ENCODE measurements at places on chromosomes 3 and 15.
A peak's percentile ranks its signal among the peaks of the same experiment; 100 is the strongest.

DNA sequence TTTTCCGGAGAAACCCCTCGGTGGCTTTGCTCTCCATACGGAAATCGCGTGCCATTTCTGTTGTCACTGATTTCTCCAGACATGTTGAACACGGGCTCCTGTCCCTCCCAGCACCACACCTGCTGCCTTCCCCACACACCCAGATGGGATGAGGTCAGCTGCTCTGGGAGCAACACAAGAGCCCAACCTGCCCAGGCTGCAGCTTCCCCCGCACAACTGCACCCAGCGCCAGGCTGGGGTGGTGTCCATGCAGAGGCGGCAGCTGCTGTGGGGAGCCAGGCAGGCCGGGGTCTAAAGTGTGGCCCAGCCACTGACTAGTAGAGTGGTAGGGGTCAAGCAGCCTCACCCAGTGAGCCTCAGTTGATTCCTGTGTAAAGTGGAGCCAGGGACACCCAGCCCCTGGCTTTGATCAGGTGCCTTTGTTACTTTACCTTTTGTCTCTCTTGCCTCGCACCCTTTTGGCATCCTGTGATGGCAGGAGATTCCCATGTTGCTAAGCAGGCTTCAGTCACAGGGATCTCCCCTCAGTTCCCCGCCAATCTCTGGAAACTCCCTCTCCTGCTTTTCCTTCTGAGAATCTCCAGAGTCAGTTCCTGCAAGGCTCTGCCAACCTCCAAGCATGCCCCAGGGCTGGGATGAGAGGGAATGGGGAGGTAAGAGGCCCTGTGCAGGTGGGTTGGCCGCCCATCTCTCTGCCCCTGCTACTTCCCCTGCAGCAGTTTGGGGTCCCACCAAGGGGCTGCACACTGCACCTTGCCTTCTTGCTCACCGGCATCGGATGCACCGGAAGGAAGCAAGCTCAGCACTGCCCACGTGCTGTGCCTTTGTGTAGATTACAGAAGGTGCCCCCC is 91.8 kb upstream of the ALDH1A3 start:
- DNase-seq = no peak

DNA sequence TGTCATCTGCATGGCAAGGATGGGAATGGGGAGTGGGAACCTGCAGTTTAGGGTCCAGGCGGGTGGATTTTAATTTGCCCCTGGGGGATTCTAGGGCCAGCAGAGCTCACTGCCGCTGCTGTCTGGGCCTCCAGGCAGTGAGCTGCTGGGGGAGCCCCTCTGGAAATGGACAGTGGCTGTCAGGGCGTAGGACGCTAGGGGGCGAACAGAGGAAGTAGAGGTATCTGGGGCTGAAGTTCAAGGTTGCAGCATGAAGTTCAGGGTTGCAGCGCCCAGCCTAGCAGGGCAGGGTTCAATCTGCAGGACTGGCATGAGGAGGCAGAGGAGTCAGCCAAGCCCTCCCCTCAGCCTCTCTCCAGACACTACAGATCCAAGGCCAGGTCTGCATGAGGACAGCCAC is 49.5 kb downstream of the APBA2 start:
- peak; percentile 42 for DNase-seq

GRCh38 chr3:130850044-130850797 is 43.7 kb upstream of the ATP2C1 start:
- peak; percentile 4 for DNase-seq

GRCh38 chr3:46680298-46680826 is 13.1 kb downstream of the ALS2CL start:
- DNase-seq = no peak

DNA sequence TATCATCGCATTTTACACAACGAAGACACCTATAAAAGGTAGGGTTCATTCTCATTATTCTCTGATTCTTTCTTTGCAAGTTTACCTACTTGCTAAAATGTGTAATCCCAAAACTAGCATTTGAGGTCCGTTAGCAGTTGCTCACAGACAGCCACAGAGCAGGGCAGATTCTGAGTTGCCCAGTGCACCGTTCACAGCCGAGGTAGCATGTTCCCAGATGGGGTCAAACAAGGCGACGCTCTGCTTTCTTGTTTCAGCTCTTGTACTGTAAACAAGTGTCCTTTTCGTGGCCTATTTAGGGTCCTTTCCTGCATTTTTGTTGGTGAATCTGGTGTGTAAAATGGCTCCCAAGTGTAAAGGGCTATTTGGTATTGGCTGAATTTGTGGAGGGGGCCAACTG is 3.1 kb downstream of the PPP1R2 start:
- no peak for DNase-seq

Measured in stimulated activated CD8-positive, alpha-beta memory T cell treated with anti-CD3 and anti-CD28 coated beads, Interleukin-4, amount 100 ng/mL, for 24 hours (primary cell).